ENCODE measurements at places on chromosomes 4 and X.

DNA sequence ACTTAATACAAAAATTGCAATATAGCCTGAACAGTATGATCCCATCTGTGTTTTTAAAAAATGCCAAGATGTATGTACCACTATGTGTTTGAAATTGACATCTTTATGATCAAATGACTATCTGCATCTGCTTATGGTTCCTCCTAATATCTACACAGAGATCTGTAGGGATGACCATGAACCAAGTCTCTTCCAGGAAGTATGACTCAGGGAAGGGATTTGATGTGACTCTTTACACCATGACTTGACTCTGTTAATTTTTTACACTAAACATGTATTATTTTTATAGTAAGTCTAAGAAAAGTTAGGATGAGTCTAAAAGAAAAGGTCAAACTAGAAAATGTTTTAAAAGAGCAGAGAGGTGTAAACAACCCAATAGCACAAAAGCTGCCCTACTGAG, 164.0 kb downstream of the SH3KBP1 start:
- DNase-seq = peak; percentile 16

DNA sequence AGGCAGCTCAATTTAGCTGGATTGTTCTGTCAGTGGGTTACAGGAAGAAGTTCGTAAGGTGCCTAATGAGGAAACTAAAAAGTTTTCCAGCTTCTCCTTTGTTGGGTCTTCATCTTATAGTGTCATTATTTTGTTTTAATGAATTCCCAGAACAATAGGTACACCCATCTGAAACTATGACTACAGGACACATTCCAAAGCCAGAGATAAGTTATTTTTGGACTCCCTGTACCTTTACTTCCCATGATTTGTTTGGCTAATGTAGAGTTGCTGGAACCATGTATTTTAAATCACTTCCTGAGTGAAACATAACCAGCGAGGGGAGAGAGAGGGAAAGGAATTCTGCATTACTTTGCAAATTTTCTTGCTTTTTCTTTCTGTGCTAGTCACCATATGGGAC, 114.0 kb downstream of the CLCN5 start:
- DNase-seq = peak; percentile 11

- no peak for DNase-seq
Measured at GRCh38 chr4:116321471-116321870, 763.9 kb downstream of the TRAM1L1 start.

DNA sequence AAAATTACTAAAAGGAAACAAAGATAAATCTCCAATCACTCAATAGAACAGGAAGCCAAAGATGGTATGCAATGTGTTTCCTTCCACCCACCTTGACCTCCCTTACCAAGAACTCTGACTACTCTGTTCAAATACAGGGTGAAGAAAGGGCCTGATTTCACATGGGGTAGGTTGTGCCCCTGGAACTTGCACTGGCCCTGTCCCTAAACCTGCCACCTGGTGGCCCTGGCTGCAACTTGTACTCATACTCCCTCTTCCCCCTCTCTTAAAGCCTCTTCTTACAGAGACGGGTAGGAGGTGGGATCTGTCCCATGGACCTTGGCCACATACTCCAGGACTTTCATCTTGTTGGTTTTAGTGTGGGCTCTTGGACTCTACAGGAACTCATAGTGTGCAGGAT, 17.3 kb upstream of the TMEM185A start:
- DNase-seq = no peak

- DNase-seq = no peak
Measured at GRCh38 chr4:152599636-152600035, 63.7 kb upstream of the FBXW7 start.

DNA sequence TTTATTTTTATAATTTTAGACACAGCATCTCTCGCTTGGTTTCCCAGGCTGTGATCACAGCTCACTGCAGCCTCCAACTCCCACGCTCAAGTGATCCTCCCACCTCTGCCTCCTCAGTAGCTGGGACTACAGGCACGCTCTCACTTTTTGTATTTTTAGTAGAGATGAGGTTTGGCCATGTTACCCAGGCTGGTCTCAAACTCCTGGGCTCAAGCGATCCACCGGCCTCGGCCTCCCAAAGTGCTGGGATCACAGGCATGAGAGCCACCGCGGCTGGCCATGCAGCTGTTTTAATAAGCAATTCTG, 39.1 kb downstream of the DHRSX start:
- DNase-seq = no peak

GRCh38 chr4:164876700-164877324, at the start of gene APELA:
TSS of gene APELA (plus strand) at chr4:164877178. CDS start at chr4:164877332, 154 bp downstream.
- no peak for DNase-seq
